ENCODE measurements at places on chromosomes 16 and 17. TPM values are rescaled to one million over a fixed set of nuclear protein-coding genes. Genes with fewer than 3 reads are reported as not detected.

GRCh38 chr16:47034455-47034854 is 61.0 kb upstream of the DNAJA2 start:
- no peak for DNase-seq

DNA sequence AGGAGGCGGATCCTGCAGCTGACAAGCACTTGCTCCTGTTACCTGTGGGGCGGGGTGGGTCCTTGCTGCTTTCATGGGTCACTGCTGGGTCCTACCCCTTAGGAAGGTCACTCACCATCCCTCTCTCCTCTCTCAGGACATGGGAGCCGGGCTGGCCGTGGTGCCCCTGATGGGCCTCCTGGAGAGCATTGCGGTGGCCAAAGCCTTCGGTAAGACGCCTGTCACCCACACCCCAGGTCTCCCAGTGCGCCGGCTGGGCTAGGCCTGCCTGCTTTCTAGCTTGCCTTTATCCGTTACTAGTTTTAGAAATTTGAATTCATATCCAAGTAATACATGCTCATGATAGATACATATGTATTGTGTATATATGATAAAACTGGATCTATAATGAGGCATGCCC is 17.2 kb downstream of the SLC26A11 start:
- DNase-seq = no peak

DNA sequence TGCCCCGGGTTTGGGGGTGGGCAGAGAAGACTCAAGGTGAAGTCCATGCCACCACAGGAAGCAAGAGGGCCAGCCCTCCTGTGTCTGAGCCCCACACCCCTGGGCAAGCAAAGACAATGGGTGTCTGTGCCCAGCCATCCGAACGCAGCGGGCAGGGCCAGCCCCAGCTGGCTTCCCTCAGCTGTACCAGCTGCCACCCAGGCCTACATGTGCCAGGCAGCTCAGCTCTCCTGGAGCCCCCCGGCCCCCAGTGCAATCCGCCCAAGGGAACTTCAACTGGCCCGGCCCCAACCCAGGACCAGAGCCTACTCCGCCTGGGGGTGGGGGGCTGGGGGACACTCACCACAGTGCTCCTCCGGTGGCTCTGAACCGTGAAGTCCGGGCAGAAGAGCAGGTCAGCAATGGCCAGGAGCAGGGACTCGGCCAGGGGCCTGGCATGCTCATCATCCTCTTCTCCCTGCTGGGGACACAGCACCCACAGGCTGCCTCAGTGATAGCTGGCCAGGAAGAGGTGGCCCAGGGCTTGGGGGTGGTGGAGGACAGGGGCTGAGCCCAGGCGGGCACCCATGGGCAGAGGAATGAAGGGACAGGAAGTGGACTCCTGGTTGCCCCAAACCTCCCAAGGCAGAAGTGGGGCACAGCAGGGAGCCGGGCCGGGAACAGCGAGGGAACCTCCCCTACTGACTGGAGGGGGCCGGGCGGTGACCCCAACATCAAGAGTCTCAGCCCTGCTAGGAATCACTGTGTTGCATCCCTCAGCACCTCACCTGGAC is 9.8 kb downstream of the HID1 start:
- no peak for DNase-seq

DNA sequence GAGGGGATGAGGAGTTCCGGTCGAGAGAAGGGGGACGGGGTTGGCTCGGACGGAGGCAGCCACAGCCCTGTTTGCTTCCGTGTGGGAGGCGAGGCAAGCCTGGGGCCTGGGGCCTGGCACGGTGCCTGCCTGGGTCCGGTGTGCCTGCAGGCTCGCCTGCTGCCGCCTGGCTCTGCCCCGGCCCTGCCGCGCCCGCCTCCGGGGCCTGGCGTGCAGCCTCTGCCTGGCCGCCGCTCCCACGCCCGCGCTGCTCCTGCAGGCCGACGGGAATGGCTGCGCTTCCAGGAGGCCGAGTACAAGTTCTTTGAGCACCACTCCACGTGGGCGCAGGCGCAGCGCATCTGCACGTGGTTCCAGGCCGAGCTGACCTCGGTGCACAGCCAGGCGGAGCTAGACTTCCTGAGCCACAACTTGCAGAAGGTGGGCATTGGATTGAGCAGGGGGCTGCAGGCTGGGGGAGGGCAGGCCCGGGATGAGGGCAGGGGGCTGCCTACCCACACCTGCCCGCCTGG is 53.1 kb downstream of the MRC2 start:
- DNase-seq = no peak

GRCh38 chr17:924711-925475 is 54.7 kb downstream of the NXN start:
- DNase-seq = no peak

DNA sequence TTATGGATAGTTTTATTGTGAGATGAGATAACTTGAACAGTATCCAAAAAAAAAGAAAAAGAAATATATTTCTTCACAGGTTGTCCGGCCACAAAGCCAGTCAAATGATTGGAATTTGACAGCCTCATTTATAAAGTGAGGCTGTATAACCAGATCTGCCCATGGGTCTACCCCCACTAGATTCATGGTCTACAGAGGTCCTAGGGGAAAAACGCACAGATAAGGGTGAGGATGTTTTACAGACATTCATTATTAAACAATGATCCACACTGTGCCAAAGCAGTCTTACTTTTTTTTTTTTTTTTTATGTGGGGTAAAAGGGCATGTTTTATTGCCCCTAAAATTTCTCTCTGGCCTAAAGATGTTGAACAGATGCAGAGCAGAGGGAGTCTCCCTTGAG is 1503.0 kb upstream of the CDH8 start:
- no peak for DNase-seq

DNA sequence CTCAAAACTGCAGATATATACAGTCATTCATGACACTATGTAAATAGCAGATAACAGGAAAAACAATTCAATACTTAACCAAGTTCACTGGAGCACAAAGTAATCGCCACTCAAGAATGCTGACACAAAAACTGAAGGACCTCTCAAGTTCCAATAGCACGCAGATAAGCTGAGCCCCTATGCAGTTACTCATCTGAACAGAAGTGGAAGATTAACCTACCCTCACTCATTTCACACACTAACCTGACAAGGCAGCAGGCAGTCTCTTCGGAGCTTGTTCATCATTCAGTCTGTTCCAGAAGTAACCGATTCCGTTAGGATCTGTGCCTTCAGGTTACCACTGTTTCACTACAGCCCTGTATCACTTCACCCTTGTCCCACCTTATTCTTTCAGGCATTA is 6.0 kb downstream of the HELZ start:
- DNase-seq = no peak

- no peak for DNase-seq
These were observed 22.6 kb downstream of the SCNN1B start for GRCh38 chr16:23324727-23325126.

DNA sequence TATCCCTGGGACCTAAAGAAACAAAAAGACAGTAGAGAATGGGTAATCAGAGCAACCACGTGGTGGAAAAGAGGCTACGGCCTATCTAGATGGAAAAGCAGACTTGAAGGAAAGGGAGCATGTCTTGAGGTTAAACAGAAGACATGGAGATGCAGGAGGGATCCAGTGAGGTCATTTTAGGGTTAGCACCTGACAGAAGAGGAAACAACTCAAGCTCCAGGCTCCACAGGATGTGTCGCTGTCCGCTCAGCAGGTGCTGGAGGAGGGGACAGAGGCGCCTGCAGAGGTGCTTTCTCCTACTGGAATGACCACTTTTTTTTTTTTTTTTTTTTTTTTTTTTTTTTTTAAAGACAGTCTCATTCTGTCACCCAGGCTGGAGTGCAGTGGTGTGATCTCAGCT is 47.5 kb upstream of the CLEC3A start:
- DNase-seq = no peak

DNA sequence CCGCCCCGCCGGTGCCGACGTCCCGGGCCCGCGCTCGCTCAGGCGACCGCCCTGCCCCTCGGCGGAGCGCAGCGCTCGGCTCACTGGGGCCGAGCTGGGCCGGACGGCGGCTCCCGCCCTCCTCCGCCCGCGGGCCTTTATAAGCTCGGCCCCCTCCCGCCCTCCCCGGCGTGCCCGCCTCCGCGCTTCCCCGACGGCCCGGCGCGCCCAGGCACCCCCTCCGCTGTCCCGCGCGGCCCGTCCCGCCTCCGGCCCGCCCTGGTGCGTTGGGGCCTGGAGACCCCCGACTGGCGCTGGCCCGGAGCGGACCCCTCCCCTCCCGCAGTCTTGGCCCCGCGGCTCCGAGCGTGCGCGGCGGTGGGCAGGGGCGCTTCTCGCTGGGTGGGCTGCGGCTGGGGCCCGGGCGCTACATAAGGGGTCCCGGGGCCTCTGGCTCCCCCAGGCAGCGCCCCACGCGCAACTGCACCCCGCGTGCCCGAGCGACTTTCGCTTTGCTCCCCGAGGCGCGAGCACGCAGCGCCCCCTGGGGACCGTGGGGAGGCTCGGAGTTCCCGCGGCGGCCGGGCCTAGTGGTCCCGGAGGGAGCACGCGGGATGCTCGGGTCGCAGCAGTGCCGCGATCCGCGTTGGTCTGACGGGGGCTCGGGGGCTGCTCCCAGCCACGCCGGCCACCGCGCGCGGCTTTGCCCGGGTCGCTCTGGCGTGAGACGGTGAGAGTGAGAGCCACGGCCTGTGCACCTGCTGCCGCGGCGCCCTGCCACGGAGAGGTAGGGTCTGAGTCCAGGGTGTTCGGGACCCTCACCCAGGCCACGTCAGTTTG is at the start of gene PIEZO1:
TSS of gene PIEZO1 (minus strand) at position 115 of the 819 bp plus-strand sequence. CDS start 256 bp downstream, outside the sequence.
- no peak for DNase-seq

The KRTAP4-6 gene
- not detected for total RNA-seq

Data from esophagus muscularis mucosa (tissue), 4 donors.